Dorsolateral prefrontal cortex (tissue), 122 donors: ENCODE measurements at places on chromosomes 3 and 15.

- no peak for DNase-seq
Measured at GRCh38 chr15:89785774-89786140, 9.6 kb downstream of the MESP2 start.

DNA sequence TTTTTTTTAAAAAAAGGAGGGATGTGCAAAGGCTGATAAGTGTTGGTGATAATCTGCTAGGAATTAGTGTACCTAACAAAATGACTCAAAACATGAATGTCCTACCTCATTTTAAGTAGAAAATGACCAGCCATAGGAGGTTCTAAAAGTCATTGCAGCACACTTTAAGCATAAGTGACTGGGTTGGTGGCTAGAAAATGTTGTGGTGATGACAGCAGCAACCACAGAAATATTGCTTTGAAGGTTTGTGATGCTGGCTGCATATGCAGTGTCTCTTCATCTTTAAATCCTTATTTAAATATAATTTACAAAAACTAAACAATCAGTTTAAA lies 55.2 kb downstream of the CMSS1 start:
- DNase-seq: no peak

- no peak for DNase-seq
Measured at GRCh38 chr3:183958775-183959174, 58.9 kb downstream of the ABCC5 start.

- no peak for DNase-seq
Measured at GRCh38 chr3:99640214-99640851, 1.9 kb downstream of the COL8A1 start.

GRCh38 chr3:101010296-101010695 lies 17.1 kb upstream of the ABI3BP start:
- no peak for DNase-seq

DNA sequence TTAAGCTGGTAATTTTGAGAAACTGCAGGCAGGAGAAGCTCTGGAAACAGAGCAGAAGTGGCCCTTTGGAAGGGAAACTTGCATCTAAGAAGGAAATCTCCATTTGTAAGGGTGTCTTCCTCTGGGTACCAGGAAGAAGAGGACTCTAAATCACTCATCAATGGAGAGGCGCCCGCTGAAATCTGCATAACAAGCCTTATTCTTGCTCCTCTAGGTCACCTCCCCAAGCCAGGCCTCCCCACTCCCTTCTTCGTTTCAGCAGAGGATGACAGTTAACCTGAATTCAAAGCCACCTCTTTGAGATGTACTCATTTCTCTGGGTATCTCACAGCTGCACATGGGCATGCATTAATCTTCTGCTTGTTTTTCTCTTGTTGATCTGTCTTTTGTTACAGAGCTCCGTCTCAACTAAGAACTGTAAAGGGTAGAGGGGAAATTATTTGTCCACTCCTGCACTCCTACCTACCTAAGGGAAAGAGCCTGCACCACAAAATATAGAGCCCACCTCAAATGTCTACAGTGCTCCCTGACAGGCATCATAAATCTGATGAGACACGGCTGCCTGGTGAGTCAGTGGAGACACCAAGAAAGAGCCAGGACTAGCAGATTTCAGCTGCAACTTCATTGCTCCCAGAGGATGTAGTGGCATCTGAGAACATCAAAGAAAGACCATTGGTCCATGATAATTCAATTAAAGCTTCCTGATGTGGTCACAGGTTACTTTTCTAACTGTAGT lies 51.5 kb downstream of the GABRB3 start:
- DNase-seq: no peak

DNA sequence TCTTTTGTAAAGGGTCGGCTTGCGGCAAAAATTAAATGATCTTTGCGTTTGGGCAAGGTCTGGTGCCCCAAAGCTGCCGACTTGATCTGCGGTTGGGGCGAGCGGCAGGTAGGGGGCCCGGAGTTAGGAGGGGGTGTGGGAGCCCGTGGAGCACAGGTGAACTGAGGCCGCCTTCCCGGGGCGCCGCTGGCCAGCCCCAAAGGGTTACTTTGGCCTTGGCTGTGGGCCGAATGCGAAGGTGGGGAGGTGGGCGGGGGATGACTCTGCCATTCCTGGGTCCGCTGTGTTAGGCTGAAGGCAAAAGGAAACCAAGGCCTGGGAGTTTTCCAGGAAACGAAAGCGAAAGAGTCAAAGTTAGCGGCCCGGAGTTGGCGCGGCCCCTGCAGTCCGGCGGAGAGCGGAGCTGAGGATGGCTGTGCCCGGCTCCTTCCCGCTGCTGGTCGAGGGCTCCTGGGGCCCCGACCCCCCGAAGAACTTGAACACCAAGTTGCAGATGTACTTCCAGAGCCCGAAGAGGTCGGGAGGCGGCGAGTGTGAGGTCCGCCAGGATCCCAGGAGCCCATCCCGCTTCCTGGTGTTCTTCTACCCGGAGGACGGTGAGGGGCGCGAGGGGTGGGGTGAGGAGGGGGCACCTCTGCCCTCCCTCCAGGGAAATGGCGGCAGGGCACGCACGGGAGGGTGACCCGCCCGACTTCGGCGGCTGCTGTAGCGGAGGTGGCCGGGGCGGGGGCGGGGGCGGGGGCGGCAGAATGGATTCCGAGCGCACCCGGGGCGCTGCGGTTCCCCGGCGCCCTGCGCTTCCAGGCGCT lies at the start of gene PARP14:
TSS of gene PARP14 (plus strand) at position 365 of the 809 bp plus-strand sequence. CDS start at position 410, 45 bp downstream.
- peak; percentile 33 for DNase-seq

- DNase-seq: no peak
Measured at GRCh38 chr3:81005992-81006391, 755.5 kb downstream of the GBE1 start.

- DNase-seq: no peak
Measured at GRCh38 chr3:56737006-56737405, 53.9 kb upstream of the TASOR start.

DNA sequence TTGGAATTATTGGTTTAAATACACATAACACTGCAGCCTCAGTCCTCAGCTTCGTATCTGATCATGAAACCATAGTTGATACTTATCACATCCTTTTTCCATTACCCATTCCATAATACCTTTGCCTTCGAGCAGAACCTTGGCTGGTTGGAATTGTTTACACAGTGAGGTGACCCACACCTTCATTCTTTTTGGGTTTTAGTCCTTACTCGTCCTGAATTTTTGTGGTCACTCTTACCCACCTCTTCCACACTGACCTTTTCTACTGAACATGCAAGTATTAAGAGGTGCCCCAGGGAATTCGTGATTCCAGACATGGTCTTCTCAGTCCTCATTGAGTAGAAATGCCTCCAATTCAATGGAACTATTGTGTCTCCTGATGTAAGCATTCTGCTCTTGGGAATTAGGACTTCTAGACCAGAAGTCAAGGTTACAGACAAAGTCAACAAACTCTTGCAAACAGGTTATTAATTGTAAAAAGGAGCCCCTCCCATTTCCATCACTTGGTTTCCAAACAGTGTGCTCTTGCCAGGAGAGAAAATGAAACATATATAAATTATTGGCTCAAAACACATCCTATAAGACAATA lies 37.7 kb downstream of the SCN11A start:
- DNase-seq: no peak

- no peak for DNase-seq
Measured at GRCh38 chr3:179174898-179175297, 26.7 kb downstream of the PIK3CA start.

DNA sequence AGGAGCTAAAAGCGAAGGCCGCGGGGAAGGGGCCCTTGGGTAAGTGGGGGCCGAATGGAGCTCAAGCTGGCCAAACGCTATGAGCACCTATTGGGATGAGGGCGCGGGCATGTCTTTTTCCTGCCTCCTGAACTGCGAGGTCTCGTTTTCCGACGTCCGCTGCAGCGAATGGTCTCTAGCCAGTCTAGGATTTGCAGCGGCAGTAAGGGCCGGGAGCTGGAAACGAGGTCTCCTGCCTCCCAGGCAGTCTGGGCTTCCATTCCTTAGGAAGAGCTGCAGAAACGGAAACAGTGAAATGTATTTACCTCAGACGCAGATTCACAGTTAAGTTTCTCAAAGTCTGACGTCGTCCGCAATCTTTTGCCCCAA lies 517 bp downstream of the TMA7 start:
- DNase-seq: no peak

GRCh38 chr3:57689367-57690053 lies 3.4 kb downstream of the DENND6A start:
- no peak for DNase-seq

- DNase-seq: no peak
Measured at GRCh38 chr3:78781351-78781750, 986.4 kb downstream of the ROBO1 start.

DNA sequence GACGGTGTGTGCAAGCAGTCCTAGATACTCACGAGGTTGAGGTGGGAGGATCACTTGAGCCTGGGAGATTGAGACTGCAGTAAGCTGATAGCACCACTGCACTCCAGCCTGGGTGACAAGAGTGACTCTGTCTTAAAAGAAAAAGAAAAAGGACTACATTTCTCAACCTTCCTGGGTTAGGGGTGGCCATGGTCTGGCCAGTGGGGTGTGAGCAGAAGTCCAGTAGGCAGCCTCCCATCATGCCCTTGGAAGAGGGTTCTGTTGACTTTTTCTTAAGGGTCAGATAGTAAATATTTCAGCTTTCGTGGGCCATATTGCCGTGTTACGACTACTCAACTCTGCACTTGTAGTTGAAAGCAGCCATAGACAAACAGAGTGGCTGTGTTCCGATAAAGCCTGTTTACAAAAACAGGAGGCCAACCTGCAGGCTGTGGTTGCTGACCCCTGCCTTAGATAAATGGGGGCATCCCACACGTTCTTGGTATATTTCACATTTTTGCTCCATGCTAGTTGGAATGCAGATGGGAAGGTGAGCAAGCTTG lies 31.0 kb upstream of the PDE8A start:
- no peak for DNase-seq

GRCh38 chr15:49438962-49439631 lies 16.1 kb downstream of the FGF7 start:
- no peak for DNase-seq

GRCh38 chr3:25151281-25151902 lies 276.7 kb upstream of the RARB start:
- no peak for DNase-seq

GRCh38 chr3:163490119-163490518 lies 1588.2 kb downstream of the SI start:
- DNase-seq: no peak

GRCh38 chr3:52093756-52094545 lies 37.6 kb upstream of the DUSP7 start:
- no peak for DNase-seq

DNA sequence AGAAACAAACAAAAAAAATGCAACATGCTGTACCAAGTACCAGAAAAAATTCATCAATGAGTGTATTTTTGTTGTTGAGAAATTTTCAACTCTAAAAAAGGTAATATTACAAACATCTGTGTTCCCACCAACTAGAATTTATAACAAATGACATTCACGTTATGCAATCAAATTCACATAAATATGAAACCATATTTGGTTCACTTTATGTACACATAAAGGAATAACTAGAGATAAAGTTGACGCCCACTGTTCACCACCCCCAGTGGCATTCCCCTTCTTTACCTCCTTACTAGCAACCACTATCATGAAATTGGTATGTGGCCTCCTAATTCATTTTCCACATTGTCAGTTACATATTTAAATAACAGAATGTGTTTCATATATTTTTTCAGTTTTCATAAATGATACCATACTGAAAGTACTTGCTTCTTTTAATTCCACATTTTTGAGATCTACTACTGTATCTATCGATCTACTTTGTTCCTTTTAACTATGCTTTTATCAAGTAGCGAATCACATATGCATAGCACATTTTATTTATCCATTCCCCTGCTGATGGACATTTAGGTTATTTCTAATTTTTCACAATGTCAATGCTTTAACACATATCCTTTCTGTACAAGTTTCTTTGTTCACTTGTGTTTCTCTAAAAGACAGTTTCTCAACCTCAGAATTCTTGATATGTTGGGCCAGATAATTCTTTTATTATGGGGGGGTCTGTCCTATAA lies 34.5 kb downstream of the TBC1D5 start:
- DNase-seq: no peak

- DNase-seq: no peak
Measured at GRCh38 chr15:63350178-63350621, 31.4 kb downstream of the CA12 start.

GRCh38 chr15:101478701-101479341 lies 10.7 kb downstream of the PCSK6 start:
- DNase-seq: no peak

DNA sequence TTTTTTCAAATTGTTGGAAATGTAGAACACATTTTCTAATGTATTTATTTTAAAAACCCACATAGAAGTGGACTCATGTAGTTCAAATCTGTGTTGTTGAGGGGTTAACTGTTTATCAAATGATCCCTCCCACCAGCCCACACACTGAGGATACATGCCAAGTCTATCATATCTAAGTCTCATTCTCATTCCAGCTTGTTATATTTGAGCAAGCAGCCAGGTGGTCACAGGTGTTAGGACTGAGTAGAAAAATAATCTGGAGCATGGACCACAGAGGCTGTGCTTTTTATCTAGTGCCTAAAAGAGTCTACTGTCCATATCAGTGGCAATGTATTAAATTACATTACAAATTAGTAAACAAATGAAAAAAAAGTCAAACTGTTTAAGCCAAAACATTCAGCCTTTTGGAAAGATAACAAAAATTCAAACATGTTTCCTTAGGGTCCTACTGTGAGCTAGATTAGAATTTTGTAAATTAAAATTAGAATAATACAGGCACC lies 20.7 kb upstream of the SPESP1 start:
- no peak for DNase-seq

GRCh38 chr15:42315521-42315920 lies 42.3 kb upstream of the TMEM87A start:
- no peak for DNase-seq

DNA sequence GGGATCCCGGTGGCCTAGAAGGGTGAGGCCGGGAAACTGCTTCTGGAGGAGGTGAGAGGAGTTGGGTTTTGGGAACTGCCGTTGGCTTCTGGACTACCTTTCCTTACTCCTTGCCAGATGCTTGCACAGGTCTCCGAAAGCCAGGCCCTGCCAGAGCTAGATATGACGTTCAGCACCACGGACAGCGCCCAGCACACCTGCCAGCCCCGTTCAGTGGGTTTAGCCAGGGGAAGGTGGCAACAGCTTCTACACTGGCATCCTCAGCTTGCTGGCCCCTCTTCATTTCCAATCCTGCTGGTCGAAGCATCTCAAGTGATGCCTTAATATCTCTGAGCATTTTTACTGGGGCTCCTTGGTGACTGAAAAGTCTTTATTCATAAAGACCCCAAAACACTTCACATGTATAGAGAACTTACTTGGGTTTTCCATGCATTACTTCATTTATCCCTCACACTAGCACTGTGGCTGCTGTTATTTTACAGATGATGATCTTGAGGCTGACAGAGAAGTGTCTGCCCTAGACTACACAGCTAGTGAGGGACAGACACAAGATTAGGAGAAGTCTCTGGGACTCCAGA lies 21.9 kb downstream of the HCN4 start:
- DNase-seq: no peak
